ENCODE measurements at places on chromosomes 2 and 18. TPM values are rescaled to one million over a fixed set of nuclear protein-coding genes. Genes with fewer than 3 reads are reported as not detected.

LBH gene
- total RNA-seq, result 6.9 TPM

OLA1 gene
- total RNA-seq, result 132 TPM

CABYR gene
- 0.90 TPM for total RNA-seq

TMEM247 gene
- not detected for total RNA-seq

VWC2L gene
- not detected for total RNA-seq

MAP3K19 gene
- total RNA-seq, result not detected

CDK15 gene
- total RNA-seq, result 0.26 TPM

IL36RN gene
- 1.9 TPM for total RNA-seq

GAD1 gene
- 1.3 TPM for total RNA-seq

MERTK gene
- total RNA-seq, result 3.9 TPM

IL18RAP gene
- not detected for total RNA-seq

LCT gene
- total RNA-seq, result under 0.01 TPM

SKOR2 gene
- total RNA-seq, result not detected

SERPINB4 gene
- 15.7 TPM for total RNA-seq

SRD5A2 gene
- under 0.01 TPM for total RNA-seq

KLF11 gene
- 5.6 TPM for total RNA-seq

CHRNG gene
- not detected for total RNA-seq
